ENCODE measurements at places on chromosomes 7 and 10. TPM values are rescaled to one million over a fixed set of nuclear protein-coding genes. Genes with fewer than 3 reads are reported as not detected.

The WDFY4 gene
- not detected for total RNA-seq

The MALRD1 gene
- total RNA-seq, result not detected

The COL1A2 gene
- total RNA-seq, result 1,654 TPM

The SPDYE2B gene
- not detected for total RNA-seq

The SEMA4G gene
- 2.5 TPM for total RNA-seq

The TMEM270 gene
- total RNA-seq, result not detected

The CLDN15 gene
- 3.8 TPM for total RNA-seq

The PAX4 gene
- total RNA-seq, result not detected

The BAG3 gene
- total RNA-seq, result 18.7 TPM

The LZTS2 gene
- 204 TPM for total RNA-seq

The CALCR gene
- total RNA-seq, result not detected

The ZNF786 gene
- total RNA-seq, result 5.9 TPM

The UTF1 gene
- not detected for total RNA-seq

The CUEDC2 gene
- total RNA-seq, result 73.3 TPM

Data from myocyte (in vitro differentiated cells).